ENCODE measurements at places on chromosomes 2 and 18.

DNA sequence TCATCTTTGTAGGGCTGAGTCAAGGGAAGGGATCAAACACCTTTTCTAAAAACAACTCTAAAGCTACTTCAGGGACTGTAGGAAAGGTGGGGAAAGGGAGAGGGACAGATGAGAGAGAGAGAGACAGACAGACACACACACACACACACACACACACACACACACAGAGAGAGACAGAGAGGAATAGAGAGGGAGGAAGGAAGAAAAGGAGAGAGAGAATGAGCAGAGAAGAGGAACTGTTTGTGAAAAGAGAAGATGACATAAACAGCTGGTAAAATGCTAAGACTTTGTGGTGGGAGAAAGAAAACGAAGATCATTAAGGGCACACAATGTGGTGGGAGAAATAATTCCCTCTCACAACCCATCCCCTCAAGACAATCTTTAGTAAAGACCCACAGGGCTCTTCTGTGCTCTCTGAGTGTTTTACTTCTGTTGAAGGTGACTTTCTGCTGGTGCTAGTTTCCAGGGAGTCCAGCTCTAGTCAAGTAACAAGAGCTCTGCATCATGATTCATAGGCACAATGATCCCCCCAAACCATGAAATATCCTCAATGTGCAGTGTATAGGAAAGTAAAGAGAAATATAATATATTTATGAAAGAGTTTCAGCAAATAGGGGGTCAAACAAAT, 77.2 kb upstream of the STK17B start:
- no peak for DNase-seq

- no peak for DNase-seq
Measured at GRCh38 chr2:149733936-149734685, 146.5 kb upstream of the MMADHC start.

GRCh38 chr18:51912381-51912780, 427.6 kb upstream of the DCC start:
- DNase-seq: no peak

GRCh38 chr18:51754566-51754965, 557.1 kb upstream of the MEX3C start:
- DNase-seq: no peak

DNA sequence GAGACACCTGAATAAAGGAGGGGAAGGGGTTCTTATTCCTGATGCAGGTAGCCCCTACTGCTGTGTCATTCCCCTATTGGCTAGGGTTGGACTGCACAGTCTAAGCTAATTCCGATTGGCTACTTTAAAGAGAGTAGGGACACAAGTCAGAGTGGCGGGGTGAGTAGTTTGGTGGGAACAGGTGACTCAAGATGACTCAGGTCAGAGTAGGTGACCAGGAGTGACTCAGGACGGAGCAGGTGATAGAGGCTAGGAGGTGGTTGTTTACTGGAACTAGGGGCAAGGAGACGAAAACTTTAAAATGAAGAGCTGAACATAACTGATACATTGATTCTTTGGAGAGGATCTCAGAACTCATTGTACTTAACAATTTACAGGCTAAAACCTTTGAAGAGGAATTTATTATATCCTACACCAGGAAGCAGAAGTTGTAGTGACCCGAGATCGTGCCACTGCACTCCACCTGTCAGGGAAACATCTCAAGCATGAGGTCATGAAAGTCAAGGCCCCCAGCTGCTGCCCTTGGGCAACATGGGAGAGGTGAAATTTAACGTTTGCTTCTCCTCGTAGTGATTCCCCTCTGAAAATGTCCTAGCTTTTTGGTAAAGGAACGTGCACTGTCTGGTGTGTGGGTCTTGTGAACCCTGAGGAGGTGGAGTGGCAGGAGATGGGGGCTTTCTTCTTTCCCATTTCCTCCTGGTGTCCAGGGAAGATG, 4.5 kb upstream of the CYP27A1 start:
- no peak for DNase-seq

DNA sequence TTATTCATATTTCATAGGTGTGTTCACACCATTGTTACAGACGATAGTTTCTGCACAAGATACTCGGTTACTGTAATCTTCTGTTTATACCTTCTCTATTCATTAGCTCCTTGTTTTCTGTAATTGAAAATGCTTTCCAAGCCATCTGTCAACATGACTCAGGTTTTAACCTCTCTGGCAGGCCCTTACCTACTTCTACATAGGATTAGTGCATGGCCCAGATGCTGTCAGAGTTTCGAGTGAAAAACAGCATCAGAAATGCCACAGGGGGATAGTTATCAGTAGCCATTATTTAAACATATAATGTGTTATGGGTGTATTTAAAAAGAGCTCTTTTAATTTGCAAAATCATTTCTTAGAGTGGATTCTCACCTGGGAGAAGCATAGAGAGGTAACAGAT, 596.4 kb downstream of the FBXO15 start:
- DNase-seq: no peak

- no peak for DNase-seq
Measured at GRCh38 chr2:59529726-59530125, 1023.7 kb downstream of the BCL11A start.

GRCh38 chr2:22596306-22596705, 788.7 kb upstream of the KLHL29 start:
- no peak for DNase-seq

GRCh38 chr2:196128749-196129148, 42.6 kb downstream of the STK17B start:
- DNase-seq: no peak

DNA sequence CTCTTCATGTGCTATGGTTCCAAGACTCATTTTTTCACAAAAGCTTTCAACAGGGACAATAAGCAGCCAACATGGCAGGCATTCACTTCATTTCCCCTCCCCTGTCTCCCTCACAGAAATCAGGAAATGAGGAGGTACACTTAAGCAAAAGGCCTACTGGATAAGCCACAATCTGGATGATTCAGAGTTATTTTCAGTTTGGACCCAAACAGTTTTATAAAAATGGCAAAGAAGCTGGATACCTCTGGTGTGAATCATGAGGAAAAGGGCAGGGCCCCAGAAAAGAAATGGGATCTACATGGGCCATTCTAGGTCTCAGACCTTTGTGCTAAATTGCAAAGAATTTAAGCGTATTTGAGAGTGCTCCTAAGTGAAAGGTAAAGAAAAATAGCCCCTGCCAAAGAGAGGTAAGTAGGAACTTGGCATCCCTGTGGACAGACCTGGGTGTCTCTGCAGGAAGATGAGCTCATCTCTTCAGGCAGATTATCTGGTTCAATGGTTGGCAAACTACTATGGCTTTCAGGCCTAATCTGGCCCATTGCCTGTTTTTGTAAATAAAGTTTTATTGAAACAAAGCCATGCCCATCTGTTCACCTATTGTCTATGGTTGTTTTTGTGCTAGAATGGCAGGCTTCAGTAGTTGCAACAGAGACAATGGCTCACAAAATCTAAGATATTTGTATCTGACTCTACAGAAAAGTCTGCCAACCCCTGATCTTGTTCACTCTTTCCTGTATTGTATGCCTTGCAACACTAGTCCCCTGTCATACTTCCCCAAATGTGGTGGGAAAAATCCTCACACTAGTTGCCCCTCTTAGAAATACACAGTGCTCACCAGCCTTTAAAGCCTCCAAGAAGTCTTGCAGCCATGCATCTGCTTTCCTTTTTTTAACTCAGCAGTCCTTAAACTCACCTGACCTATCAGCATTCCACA, 315.0 kb downstream of the ALK start:
- DNase-seq: no peak

- no peak for DNase-seq
Measured at GRCh38 chr2:101152272-101153076, 1.3 kb upstream of the TBC1D8 start.

- DNase-seq: no peak
Measured at GRCh38 chr2:109277406-109277805, 148.4 kb downstream of the SH3RF3 start.

DNA sequence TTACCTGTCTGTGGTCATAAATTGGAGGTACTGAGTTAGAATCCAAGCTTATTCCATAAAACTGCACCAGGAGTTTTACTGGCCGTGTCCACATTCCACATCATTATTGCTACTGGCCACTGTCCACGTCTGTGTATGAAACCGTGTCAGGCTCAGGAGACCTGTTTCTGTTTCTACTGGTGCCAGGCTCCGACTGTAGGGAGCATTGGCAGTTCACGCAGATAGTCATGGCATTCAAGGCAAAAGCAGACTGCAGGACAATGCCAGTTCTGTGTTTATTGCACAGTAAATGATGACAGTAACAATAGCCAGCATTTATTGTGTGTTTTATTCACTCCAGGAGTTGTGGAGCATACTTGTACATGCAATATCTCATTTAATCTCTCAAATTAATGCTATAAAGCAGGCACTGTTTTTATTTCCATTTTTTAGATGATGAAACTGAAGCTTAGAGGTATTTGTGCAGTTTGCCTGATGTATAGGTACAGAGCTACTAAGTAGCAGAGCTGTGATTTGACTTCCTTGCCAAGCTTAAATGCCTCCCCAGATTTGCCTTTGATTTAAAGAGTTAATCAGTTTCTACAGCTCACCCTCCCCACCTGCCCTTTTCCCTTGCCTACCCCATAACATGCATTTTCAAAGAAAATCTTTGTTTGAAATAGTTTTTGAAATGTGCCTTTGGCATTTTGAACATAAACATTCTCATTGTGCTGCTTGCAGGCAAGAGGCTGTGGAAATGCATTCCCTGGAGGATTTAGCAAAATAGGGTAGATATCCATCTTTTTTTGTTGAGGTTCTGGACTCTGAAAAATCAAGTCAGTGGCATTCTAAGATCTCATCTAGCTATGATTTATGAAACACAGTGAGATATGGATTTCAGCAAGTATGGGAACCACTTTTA, 55.5 kb downstream of the MAP4K4 start:
- DNase-seq: no peak

- DNase-seq: no peak
Measured at GRCh38 chr2:213068676-213069359, 82.6 kb downstream of the IKZF2 start.

- DNase-seq: no peak
Measured at GRCh38 chr2:158999458-158999857, 31.0 kb downstream of the TANC1 start.

DNA sequence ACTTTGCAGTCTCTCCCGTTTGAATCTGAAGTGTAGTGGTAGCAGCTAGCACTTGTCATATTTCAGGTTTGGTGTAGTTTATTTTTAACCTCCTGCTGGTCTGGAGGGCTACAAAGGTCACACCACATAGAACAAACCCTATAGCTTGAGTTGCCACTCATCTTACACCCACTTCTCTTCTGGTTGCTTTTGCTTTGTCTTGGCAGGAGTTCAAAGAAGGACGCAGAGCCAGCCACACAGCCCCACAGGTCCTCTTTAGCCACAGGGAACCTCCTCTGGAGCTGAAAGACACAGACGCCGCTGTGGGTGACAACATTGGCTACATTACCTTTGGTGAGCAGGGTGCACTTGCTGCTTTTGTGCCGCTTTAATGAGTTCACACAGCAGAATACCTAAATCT, 15.6 kb upstream of the GPBAR1 start:
- no peak for DNase-seq

DNA sequence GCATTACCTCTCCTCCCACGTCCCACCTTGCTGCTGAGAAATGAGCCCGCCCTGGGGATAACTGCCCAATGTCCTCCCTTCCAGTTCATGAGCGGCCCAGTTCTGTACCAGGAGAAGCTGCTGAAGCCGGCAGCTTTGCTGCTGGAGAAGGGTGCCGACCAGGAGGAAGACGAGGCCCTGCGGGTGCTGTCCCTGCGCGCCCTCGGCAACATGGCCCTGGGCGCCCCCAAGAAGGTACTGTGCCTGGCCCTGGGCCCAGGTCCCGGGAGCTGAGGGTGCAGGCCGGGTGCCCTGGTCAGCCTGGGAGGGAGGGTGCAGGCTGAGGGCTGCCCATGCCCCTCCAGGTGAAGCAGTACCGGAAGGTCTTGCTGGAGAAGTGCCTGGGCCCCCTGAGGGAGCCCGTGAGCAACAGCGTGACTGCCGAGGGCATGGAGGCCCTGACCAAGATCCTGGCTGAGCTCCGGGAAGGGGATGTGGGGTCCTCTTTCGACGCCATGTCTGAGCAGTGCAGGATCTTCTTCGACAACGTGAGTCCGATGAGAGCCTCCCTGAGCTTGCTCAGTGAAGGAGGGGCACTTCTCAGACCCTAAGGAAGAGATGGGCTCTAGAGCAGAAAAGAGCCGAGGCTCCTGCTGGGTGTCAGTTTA, 25.7 kb downstream of the HJURP start:
- DNase-seq: no peak

GRCh38 chr2:191265311-191266170, 20.3 kb downstream of the MYO1B start:
- DNase-seq: no peak

GRCh38 chr18:63292831-63293683, 26.5 kb downstream of the BCL2 start:
- peak; percentile 28 for DNase-seq

DNA sequence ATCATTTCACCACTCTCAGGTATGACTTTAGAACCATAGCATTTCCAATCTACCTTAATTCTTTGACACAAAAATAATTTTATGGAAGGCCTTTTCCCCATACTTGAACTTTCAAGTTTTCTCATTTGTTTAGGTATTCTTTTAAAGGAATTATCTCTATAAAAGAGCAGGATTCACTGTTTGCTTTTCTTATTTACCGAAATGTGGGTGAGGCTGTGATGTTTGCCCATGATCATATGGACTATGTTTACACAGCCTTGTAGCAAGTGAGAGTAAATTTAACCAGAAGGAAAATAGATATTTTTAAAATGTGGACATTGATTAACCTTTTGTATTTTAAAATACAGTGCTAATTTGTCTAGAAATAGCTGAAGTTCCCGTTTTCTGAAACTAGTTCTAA, 26.3 kb downstream of the CAB39 start:
- DNase-seq: no peak

DNA sequence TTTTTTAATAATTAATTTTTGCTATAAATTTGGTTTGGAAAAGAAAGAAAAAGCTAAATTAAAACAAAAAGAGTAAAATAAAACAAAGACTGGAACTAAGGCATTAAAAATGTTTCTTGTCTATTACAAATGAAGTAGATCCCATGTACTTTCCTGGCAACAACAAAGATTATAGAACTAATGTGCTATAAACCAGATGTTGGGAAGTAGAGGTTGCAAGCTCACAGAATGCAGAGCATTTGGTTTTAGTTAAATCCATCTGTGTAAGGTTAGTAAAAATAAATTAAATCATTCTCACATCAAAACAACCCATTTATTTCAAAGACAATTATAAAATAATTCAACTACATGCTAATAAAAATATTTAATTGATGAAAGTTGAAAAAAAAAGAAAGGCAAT, 157.2 kb upstream of the ZC3H15 start:
- no peak for DNase-seq

DNA sequence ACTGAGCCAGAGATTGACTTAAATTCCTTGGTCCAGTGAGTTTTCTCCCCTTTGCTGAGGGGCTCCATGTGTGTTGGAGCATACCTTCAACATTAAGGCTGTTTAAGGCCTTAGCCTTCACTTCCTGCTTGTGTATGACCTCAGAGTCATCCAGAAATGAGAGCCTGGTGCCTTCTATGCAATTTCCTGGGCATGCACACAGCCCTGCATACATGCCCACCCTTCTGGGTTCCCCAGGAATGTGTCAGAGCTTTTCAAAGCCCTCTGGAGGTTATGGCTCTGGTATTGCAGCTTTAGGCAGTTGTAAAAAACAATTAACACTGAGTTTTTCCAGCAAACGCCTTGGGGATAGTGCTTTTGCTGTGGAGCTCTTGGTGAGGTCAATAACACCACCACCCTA, 16.7 kb downstream of the IL1R1 start:
- no peak for DNase-seq
